ENCODE measurements at places on chromosomes 12 and 14.

- no peak for DNase-seq
Measured at GRCh38 chr12:76276499-76277151, 71.6 kb downstream of the BBS10 start.

- peak; percentile 78 for DNase-seq
Measured at GRCh38 chr12:49043856-49044258, 16.7 kb downstream of the KMT2D start.

DNA sequence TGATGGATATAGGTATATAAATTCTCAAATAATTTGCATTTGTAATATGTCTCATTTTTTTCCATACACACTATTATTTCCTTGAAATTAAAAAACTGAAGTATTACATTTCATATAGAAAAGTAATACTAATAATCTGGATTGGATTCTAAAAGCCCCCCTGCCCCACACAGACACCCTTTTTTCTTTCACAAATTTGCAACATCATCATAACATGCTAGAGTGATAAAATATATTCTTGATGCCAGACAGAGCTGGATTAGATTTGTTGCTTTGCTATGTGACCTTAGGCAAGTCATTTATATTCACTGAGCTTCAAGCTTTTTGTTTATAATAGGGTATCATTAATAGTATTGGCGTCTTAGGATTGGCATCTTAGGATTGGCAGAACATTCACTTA lies 6.7 kb upstream of the PKP2 start:
- no peak for DNase-seq

- no peak for DNase-seq
Measured at GRCh38 chr12:58420503-58420902, 479.1 kb downstream of the ATP23 start.
